ENCODE measurements at places on chromosomes 13 and 19.

DNA sequence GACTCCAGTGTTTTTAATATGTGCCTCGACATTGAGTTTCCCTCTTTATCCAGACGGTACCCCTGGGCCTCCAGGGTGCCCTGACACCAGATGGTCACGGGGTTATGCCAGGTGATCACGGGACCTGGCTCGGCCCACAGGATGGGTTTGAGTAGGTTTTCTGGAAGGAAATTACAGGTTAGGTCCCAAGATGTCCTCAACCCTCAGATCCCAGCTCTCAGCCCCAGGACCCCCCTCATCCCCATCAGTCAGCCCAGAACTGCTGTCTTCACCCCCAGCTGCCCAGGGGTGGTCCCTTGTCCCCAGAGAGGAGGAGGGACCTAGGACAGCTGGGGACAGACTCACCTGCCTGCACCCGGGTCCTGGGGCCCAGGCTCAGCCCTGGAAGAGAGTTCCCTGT is 441 bp downstream of the LILRA4 start:
- no peak for DNase-seq

DNA sequence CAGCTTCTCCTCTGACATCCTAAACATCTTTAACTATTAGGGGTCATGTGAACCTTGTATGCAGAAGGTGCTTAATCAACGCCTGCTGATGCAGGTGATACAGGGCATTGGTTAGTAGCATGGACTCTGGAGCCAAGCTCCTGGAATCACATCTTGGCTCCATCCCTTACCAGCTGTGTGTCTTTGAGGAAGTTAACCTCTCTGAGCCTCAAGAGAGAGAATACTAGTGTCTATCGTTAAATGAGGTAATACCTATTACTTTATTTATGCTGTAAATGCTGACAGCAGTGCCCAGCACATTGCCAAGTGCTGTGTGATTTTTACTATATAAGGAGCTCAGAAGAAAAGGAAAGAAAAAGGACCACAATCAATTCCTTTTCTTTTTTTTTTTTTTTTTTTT is 11.2 kb upstream of the SELENOW start:
- no peak for DNase-seq

GRCh38 chr19:52554216-52554971 is 15.7 kb upstream of the ZNF701 start:
- no peak for DNase-seq

DNA sequence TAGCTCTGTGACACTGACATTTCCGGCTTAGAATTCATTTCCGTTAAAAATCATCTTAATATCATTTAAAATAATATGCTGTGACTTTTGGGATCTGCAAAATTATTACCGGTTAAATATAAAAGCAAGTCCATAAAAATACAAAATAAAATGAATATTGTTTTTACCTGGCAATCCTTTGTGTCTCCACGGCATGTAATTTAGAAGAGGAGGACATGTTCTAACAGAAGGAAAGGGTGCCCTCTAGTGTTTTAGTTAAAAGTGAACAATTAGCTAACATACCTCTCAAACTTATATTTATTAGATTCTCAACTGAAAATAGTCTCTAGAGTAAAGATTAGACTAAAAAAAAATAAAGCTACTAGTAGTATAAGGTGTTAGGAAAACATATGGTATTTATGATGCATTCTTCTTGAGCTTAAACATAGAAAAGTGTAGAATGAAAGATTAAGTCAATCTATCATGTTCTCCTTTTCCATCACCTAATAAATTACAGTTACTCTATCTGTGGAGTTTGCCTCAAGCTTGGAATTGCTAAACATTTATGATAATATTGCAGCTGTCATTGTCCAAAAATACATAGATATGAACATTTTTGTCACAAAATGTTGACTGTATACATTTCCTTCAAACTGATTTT is 676.7 kb upstream of the SPRY2 start:
- no peak for DNase-seq

DNA sequence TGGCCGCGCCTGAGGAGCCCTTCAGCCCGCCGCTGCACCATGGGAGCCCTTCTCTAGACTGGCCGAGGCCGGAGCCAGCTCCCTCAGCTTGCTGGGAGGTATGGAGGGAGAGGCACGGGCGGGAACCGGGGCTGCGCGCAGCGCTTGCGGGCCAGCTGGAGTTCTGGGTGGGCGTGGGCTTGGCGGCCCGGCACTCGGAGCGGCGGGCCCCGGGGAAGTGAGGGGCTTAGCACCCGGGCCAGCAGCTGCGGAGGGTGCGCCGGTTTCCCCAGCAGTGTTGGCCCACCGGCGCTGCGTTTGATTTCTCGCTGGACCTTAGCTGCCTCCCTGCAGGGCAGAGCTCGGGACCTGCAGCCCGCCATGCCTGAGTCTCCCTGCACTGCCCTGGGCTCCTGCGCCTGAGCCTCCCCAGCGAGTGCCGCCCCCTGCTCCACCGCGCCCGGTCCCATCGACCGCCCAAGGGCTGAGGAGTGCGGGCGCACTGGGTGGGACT is 1890.0 kb upstream of the PCDH20 start:
- no peak for DNase-seq

DNA sequence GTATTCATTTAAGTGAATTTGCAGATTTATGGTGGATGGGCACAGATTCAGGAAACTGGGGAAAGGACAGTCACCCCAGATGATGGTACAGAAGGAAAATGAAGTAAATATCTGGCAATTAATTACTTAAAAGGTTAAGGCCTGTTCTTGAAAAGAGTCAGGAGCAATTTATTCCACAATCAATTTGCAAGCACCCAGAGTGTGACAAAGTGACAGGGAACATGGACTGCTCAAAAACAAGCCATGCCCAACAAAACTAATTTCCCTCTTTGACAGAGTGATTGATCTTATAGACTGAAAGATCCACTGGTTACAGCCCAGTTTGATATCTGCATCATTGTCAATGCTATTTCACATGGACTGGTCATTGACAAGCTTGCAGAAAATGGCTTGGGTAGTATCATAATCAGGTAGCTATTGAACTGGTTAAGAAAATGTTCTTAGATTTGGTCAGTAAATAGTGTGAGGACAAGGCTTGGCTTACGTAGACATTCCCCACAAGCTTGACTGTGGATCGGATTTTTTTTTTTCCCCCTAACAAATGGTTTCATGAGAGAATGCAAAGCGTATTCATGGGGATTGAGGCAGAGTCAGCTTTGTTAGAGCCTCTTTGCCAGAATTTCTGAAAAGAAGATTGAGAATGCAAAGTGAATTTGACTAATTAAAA is 584.6 kb downstream of the GPC6 start:
- no peak for DNase-seq

GRCh38 chr19:56699552-56699951 is 28.0 kb upstream of the ZNF835 start:
- DNase-seq = no peak

DNA sequence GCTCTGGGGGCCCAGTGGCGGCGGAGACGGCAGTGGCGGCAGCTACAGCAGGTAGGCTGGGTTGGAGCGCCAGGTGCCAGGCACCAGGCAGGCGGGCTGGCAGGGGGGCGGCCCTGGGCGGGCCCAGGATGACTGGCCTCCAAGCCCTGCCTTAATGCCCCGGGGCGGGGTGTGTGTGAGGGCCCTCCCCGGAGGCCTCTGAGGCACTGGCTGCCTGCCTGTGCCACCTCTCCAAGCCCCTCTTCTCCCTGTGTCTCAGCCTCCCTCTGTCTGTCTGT is at the start of gene KLK11:
TSS of gene KLK11 (minus strand) at position 63 of the 278 bp plus-strand sequence. CDS start 985 bp downstream, outside the sequence.
- no peak for DNase-seq

DNA sequence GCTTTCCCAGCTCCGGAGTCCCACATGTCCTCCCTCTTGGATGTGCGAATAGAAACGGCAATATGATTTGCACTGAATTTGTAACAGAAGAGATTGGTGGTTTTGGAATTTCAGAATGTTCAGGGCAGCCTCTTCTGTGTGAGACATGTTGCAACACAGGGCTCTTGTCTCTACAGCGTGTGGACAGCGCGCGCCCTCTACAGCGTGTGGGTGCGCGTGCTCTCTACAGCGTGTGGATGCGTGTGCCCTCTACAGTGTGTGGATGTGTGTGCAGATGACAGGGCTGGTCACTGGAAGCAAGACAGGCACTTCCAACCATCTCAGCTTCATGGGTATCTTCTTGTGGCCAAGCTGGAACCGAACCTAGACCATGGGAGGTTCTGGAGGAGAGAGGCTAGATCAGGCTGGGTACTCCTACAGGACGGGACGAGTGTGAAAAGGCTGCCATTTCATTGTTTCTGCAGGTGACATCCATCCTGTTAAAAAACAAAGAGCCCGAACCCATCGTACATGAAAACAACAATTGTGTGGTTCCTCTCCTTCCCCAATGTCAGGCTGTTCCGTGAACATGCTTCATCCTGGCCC is 78.4 kb downstream of the TEX29 start:
- no peak for DNase-seq

DNA sequence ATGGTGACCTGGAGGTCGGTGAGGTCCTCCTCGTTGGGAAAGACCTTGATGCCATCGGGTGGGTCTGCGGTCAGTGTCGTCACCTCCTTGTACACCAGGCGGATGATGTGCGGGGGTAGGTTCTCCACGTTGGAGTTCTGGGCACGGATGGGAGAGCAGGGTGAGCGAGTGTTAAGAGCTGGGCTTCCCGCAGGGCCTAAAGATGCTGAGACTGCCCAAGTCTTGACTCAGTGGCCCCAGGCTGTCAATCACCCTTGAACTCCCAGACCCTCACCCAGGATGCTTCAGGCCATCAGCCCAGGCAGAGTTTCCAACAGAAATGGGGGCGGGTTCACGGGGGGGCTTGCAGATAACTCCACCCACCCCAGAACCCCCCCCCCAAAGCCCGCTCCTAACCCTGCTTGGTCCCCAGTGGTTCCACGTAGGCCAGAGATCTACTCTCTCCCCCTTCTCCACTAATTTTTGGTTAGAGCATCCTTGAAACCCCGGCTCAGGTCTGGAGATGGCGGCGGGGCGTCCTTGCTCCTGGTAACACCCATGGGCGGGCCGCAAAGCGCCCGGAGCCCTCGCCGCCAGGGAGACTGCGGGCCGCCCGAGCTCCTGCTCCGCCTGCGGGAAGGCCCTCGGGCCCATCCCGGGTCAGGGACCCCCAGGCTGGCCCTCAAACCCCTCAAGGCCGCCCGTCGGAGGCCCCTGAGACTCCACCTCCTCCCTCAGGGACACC is 600 bp downstream of the UBE2S start:
- peak; percentile 61 for DNase-seq

GRCh38 chr19:39997638-39998216 is 867 bp downstream of the ZNF546 start:
- no peak for DNase-seq

- DNase-seq = no peak
Observed at GRCh38 chr13:103772576-103772975, 706.4 kb upstream of the SLC10A2 start.

DNA sequence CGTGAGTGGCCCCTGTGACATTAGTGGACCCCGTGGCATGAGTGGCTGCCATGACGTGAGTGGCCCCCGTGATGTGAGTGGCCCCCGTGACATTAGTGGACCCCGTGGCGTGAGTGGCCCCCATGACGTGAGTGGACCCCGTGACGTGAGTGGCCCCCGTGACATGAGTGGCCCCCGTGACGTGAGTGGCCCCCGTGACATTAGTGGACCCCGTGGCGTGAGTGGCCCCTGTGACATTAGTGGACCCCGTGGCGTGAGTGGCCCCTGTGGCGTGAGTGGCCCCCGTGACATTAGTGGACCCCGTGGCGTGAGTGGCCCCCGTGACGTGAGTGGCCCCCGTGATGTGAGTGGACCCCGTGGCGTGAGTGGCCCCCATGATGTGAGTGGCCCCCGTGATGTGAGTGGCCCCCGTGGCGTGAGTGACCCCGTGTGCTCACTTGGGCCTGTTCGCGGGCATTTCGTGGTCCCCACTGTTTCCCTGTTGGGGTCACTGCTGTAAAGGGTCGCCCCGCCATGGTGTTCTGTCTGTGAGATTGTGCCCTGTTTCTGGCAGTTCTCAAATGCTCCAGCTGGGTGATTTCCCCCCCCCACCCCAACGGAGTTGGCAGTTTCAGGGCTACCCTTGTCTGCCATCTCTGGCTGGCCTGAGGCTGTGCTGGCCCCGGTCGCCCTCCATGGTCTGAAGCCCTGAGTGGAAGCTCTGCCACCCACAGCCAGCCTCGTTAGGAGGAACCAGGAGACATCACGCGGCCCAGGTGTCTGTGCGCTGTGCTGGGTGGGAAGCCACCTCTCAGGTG is 64.2 kb downstream of the MCF2L start:
- no peak for DNase-seq

DNA sequence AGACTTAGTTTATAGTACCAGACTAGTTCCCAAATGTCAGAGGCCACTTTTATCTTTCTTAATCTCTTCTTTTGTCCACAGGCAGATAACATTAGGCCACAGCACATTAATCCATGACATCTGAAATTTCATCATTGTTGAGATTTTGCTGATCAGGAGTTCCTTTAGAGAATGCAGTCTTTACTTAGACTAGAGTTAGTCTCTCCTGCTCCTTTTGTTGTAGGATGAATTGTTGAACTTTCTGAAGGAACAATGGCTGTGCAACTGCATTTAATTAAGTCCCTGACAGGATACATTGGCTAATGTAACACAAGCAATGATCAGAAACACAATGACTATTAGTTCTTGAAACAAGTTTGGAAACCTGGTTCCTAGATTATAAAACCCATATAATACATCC is 266.3 kb downstream of the PCDH20 start:
- no peak for DNase-seq

- DNase-seq = no peak
Observed at GRCh38 chr13:60093425-60094019, 70.2 kb downstream of the DIAPH3 start.

- DNase-seq = no peak
Observed at GRCh38 chr19:49421878-49422202, 1.4 kb downstream of the PTH2 start.

- DNase-seq = no peak
Observed at GRCh38 chr19:56312342-56312741, 2.3 kb downstream of the ZSCAN5A start.

GRCh38 chr19:55240713-55241020 is 12.1 kb upstream of the TMEM86B start:
- no peak for DNase-seq

DNA sequence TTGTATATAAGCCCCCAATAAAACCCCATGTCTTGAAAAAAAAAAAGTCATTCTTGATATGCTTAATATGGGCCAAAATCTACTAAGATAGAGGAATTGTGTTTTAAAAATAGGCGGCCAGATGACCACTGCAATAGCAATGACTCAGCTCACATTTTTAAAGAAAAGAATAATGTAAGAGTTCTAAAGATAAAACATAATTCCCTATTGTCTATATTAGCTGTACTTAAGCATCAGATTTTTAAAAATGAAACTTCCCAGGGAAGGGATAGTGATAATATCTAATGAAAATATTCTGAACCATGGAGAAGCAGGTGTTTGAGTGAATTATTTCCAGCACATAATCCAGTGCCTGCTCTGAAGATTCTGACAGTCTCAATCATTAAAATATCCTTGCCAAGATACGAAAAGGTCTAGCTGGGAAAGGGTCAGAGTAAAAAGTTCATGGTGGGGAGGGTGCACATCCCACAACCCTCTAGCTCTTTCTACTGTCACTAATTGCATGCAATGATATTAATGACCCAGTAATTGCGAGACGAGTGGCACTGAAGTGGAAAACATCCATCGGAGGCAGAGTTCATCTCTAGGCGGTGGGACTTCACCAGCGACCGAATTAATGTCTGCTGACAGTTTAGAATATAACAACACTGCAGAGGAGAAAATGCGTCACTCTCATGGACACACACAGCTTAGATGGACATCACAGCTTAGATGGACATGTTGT is 31.6 kb downstream of the EFNB2 start:
- DNase-seq = no peak

Measured in NK-92 treated with Interleukin-12 subunit alpha and Interleukin-12 subunit beta, amount 100 ng/mL, for 24 hours (cell line).